Stimulated activated CD4-positive, alpha-beta T cell treated with anti-CD3 and anti-CD28 coated beads, Interleukin-1b, Interleukin-23, amount 100 ng/mL, for 4 hours (primary cell): ENCODE measurements at places on chromosomes 2 and 18.

GRCh38 chr2:144261966-144262365, 258.0 kb downstream of the ZEB2 start:
- DNase-seq: no peak

DNA sequence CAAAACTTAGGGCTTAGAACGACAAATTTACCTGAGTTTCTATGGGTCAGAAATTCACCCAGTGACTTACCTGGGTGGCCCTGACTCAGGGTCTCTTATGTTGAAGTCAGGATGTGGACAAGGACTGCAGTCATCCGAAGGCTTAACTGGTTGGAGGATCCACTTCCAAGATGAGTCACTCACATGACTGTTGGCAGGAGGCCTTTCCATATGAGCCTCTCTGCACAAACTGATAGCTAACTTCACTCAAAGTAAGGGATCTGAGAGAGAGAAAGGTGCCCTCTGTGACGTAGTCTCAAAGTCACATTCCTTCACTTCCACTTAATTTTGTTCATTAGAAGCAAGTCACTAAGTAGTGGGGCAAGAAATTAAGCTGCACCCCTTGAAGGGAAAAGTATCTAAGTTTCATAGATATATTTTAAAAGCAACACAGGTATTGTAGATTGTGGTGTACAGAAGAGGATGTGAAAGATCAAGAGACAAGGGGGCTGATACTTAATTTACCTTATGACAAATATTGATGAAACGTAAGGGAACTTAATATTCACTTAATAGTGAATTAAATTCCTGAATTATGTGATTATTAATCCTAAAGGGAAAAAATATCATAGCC, 48.4 kb downstream of the TANK start:
- no peak for DNase-seq

DNA sequence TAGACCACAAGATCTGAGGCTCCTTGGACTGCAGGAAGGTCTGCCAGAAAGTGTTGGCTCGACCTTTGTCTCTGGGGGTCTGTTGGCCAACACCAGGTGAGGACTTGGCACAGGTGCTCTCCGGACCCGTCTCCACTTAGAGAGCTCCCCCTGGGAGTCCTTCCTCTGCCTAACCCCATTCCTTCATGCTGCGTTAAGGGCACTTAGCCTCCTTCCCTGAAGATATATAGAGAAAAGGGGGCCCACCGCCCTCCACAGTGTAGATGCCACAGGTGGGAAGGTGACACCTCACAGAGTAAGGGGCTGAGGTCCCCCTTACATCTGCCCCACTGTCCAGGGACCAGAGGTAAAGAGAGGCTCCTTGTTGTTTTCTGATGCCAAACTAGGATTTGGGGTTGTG, 8.2 kb downstream of the IGFBP5 start:
- no peak for DNase-seq

DNA sequence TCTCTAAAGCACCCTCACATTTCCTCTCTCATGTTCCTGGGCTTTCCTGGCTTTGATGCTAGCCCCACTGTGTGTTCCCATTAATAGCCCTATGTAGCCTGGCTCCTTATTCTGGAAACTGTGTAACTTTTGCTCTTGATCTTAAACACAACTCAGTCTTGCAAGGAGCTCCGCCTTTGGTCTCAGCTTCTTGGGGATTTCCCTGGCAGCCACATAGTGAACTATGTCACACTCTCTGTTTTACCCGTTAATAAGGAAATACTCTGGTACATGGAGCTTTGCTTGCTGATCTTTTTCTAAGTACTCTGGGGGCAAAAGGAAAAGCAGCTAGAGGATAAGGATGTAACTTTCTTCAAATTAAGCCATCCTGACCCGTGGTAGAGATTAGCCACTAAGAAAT, 259.3 kb downstream of the NEDD4L start:
- no peak for DNase-seq

DNA sequence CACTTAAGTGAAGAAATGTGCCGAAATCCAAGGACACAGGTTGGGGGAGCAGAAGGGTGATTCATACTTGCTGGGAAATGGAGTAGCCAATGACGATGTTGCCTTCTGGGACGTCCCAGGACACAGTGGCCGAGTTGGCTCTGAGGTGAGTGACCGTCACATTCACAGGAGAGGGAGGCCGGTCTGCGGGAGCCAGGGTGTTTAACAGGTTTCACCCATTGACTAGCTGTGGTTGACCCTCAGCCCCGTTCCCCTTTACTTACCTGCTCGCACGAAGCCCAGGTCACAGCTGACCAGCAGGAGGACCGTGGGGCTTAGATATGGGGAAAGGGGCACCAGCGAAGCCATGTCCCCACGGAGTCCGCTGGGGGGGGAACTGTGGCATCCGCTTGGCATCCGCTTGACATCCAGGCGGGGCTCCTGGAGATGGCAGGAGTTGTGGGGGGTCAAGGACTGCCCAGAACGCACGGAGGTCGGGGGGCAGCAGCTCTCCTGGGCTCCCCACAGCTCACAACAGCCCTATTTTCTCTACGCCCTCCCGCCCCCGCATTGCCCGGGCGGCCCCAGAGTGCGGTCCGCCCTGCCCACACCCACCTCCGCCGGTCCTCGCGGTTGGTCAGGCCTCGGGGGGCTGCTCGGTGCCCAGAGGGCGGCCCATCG, 586 bp downstream of the FNDC4 start:
- DNase-seq: no peak
